ENCODE measurements at places on chromosomes 12 and 14.
A peak's percentile ranks its signal among the peaks of the same experiment; 100 is the strongest.

DNA sequence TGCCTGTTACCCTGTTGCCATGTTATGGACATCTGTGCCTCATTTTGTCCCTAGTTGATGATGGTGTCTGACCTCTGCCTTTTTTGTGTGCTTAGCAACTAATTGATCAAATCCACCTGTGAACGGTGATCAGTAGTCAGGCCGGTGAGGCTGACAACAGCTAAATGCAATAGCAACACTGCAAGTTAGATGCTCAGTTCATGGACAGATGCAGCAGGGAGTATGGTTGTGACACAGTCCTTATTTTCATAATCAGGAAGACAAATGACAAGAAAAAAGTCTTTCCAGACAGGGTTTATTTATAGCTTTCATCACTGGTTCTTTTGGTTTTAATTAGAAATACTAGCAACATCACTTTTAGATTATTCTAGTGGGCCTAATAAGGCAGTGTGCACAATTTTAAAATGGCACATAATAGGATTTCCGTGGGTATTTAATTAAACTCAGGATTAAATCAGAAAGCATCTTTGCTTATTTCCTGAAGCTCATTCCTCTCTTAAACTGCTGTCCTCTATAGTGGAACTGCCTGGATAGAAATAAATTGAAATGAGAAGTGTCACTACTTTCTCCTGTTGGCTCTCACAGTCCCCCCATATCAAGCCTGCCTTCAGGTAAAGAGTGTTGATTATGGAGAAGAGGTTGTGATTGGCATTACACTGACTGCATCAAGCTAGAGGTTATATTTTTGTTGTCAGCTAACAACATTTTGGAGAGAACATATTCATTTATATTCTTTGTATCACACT, 281.1 kb upstream of the NAV3 start:
- no peak for DNase-seq

DNA sequence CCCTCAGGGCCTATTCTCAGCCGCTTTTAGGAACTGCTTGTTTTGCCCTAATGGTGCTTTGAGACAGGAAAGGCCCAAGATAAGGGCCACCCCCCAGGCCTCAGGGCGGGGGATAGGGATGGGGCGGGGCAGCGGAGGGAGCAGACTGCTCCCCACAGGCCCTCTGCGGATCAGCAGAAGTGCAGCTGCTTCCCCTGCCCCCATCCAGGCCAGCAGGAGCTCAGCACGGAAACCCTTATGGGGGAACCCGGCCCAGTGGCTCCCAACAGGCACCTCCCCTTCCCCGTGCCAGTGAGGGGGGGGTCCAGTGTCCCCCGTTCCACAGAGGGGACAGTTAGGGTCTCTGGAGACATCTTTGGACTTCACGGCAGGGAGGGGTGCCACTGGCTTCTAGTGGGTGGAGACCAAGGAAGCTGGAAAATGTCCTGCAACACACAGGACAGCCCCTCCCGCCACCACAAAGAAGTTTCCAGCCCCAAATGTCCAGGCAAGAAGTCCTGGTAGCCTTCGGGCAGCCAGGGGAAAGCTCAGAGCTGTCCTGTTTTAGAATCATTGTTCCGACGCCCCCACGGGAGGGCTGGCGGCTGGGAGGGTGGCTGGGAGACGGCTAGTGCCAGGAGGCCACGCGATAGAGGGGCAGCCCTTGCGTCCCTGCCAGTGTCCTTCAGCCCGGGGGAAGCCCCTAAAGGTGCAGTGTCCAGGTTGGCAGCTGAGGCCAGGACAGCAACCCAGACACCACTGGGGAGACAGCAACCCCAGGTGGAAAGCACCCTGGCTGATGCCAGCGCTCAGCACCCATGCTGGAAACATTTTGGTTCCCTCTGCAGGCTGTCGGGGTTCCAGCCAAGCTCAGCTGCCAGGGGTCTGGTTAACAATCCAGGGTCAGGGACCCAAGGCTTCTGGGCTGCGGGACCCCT, 10.4 kb upstream of the GPR132 start:
- DNase-seq: peak; percentile 86

GRCh38 chr12:87687362-87687761, 341.8 kb downstream of the C12orf50 start:
- DNase-seq: no peak

DNA sequence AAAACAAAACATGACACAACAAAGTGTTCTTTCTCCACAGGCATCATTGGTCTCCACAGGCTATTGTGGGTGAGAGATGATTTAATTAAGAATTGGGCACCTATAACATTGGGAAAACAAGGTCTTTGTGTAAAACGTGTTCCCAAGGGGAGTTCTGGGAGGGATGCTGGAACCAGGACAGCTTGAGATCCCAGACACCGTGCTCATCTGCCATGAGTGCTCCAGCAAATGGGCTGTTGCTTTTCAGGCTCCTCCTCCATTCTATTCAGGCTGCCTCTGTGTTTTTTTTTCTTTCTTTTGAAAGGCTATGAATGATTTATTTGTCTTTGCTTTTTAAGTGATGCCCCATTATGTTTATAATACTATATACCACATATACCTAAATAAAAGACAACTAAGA, 122.4 kb downstream of the DACT1 start:
- no peak for DNase-seq
